ENCODE measurements at places on chromosomes 12 and 14.

DNA sequence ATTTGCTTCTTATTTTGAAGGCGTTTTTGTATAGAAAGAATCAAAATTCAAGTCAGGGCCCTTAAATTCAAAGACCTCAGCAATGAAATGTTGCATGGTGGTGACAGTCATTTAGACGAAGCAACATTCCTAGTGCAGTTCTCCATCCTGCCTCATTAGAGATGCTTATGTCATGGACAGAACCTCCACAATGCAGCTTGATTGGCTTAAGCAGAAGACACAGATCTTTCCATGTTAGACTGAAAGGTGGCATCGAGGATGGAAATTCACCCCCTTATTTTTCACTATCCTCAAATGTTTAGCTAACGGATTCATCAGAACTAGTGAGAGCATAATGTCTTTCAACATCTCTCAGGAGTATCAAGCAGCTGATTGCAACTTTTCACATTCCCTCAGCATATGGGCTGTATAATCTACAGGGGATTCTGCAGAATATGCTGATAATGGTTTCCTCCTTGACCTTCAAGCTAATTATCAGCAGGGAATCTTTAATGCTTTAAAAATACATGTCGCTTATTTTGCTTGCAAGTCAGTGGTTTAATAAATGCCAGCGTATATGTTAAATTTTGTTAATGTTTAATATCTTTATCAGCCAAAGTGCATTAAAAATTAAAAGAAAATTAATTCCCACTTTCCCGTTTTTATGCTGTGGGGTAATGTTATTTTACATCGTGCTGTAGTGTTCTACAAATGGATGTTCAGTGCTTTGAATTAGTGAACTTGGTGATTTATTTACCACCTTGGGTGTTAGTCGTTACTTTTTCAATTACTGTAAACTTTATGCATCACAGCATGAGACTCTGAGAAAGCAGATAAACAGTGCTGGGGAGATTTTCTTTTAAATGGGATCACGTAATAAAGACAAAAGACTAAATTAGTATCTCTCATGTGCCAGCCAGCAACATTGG lies 12.8 kb upstream of the NRDE2 start:
- no peak for DNase-seq

DNA sequence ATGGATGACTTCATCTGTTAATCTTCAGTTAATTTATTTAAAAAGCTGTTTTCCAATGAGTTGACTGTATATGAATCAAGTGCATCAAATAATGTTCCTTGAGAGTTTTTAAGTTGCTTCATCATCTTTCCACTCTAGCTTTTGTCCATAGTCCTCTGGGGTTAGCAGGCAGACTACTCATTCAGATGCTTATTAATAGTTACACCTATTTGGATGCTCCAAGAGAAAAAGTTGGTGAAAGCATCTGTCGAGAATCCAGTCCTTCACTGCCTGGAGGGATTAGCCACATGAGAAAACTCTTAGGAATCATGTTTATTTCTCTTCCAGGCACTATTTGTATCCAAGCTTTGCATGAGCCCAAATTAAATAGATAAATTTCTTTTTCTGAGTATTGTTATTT lies 70.2 kb downstream of the DACT1 start:
- DNase-seq = no peak

DNA sequence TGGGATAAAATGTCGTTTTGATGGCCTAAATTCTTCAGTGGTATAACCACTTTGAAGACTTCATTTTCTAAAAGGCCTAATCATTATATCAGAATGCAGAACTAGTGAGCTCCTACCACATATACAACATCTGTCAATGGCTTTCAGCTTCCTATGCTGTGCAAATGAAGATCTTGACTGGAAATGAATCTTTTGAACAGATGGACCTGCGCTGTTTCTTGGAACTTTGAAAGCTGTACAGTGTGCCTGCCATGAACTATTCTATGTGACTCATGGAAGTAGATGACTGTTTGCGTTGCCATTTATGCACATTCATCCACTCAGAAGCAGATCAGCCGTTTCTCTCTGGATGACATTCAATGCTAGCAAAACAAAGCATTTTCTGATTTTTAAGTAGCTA lies 542.2 kb upstream of the USP15 start:
- no peak for DNase-seq

DNA sequence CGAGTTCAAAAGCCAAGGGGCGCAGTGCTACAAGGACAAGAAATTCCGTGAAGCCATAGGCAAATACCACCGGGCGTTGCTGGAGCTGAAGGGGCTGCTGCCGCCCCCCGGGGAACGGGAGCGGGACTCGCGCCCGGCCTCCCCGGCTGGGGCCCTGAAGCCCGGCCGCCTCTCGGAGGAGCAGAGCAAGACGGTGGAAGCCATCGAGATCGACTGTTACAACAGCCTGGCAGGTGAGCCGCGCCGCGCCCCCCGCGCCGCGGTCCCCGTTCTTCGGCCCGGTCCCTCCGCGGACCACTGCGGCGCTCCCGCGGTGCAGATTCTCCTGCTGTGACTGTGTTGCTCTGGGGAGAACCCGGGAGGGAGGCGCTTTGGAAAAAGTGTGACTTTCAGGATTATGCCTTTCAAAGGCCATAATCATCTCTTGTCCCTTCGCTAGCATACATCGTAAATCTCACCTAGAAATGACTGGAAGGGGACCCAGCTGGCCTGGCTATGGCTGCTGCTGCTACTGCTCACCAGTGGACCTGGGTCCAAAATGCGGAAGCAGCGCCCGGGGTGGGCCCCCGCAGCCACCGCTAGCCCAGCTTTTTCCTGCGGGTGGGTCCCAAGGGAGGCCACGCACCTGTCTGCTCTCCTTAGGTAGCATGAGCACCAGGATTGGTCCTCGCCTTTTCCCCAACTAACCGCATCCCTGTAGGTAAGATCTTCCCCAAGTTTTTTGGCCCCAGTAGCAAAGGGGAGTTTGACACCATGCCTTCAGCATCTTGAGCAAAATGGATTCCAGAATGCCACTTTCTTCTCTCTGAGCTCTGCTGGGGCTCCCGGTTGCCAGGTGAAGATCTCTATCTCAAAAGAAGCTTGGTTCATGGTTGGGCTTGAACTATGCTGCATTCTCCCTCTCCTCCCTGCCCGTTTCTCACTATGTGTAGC lies 853 bp downstream of the TTC9 start:
- DNase-seq = peak; percentile 12

DNA sequence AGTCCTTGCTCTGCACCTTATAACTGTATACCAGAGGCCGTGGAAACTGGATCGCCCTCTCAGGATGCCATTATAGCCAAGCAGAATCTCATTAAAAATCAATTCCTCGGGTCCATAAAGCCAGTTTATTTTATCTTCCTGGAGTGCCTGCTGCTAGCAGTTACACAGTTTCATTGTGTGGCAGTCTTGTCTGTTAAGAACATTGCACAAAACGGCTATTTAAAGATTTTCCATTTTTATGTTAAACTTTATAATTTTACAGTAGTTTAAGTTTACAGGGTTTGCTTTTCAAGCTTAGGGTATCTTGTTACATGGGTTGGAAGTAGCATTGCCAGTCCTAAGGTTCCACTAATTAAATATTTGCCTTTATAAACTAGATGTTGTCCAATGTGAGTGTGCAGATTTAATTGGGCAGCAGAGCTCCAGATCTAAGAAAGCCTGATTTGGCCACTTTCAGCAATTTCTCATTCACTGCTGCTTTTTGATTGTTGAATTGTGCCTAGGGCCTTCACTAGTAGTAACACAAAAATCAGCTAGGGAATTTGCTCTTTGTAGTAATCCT lies 17.0 kb downstream of the TMEM30B start:
- no peak for DNase-seq

DNA sequence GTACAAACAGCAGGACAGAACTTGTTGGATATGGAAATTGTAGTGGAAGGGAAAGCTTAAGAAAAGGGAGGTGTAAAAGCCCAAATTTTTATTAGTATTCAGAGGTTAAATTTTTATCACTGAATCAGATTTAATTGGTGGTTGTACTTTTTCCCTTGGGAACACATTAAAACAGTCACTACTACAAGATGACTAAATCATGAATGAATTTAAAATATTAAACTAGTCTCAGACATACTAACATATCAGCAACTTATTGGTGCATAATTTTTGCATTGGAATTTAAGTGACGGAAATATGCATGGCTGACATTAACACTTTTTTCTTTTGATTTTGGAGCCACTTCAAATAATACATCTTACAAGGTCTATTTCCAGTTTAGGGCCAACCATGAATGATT lies 27.6 kb downstream of the SAMD4A start:
- DNase-seq = no peak

GRCh38 chr14:34776611-34777010 lies 62.2 kb upstream of the CFL2 start:
- no peak for DNase-seq

- DNase-seq = no peak
Measured at GRCh38 chr12:67042697-67043131, 226.4 kb upstream of the CAND1 start.

DNA sequence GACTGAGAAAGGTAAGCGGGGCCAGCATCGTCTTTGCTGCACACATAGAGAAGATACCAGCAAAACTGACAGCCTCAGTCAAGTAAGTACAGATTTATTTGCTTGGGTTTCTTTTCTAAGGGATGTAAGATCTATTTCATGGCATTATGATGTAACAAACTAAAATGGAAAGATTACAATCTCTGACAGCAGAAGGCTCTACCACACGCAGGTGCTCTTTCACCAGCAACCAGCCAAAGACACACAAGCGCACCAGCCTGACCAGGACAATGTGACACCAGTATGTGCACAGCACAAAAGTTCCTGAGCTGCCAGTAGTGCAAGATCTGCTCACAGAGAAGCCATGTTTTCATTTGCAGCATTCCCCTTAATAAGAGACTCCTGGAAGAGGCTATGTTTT lies 311.1 kb downstream of the MED13L start:
- no peak for DNase-seq

DNA sequence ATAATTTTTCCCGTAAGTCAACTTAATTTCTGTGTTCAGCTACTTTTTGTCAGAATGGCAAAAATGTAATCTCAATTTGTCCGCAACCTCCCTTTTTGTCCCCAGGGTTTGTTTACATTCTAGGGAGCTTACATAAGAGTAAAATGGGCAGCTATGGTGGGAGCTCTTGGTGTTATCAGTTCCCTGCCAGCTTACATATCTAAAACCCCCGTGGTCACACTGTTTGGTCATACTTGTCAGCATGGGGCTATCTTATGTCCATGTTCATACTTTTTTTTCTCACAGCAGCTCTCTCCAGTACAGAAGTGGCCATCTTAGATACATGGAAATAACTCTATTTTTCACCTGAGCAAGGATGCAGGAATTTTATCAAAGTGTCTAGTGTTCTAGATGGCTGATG lies 16.7 kb downstream of the SLCO1C1 start:
- DNase-seq = no peak

GRCh38 chr12:100128512-100128908 lies 14.2 kb downstream of the BLTP3B start:
- peak; percentile 32 for DNase-seq

GRCh38 chr12:31524791-31525495 lies 66.0 kb downstream of the DENND5B start:
- DNase-seq = no peak

DNA sequence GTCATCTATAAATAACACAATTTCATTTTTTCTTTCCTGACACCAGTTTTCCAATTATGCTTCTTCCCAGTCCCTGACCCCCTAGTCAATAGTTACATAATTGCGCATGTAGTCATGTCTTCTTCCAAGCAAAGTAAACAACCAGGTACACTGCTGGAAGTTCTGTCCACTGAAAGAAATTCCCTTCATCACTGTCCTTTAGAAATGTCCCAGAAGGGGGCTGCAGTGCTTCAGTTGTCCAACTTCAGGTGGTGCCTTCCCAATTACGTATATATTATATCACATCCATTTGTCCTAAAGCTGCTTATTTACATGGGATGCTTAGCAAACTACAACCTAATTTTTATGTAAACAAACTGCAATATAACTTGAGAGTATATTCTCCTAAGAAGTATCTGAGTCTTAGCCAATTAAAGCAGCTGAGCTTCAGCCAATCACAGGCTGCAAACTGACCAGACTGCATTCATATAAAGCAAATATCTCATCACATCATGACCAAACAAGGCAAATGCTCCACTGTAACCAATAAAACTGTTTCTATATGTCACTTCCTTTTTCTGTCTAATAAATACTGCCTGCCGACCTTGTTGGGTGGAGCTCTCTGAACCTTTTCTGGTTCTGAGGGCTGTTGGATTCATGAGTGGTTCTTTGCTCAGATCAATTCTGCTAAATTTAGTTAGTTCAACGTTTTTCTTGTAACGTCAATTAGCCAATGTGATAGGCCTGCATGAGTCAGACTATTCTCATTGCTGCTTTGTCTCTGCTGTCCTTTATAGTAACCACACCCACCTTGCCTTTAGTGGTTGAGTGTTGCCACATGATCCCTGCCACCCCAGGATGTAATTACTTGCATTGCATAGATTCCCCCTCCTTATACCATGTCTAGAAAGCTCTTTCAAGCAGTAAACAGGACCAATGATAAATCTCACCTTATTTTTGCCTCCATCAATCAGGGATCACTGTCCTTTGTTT lies 239.3 kb downstream of the ALG10B start:
- peak; percentile 33 for DNase-seq

GRCh38 chr14:50407111-50407812 lies 10.6 kb upstream of the CDKL1 start:
- no peak for DNase-seq

- DNase-seq = no peak
Measured at GRCh38 chr14:65881642-65882041, 469.1 kb downstream of the FUT8 start.

GRCh38 chr12:121413917-121414316 lies 14.0 kb downstream of the RNF34 start:
- DNase-seq = no peak

- DNase-seq = no peak
Measured at GRCh38 chr12:86261578-86261977, 5.4 kb upstream of the MGAT4C start.

GRCh38 chr12:77888611-77889010 lies 57.9 kb downstream of the NAV3 start:
- no peak for DNase-seq

- DNase-seq = no peak
Measured at GRCh38 chr14:92724516-92725340, 23.7 kb downstream of the LGMN start.

GRCh38 chr12:53743266-53744129 lies 8.3 kb downstream of the CISTR start:
- peak; percentile 57 for DNase-seq

- no peak for DNase-seq
Measured at GRCh38 chr14:31768355-31768754, 207.2 kb downstream of the NUBPL start.

GRCh38 chr14:90556012-90556477 lies 159.2 kb downstream of the CALM1 start:
- DNase-seq = peak; percentile 59

DNA sequence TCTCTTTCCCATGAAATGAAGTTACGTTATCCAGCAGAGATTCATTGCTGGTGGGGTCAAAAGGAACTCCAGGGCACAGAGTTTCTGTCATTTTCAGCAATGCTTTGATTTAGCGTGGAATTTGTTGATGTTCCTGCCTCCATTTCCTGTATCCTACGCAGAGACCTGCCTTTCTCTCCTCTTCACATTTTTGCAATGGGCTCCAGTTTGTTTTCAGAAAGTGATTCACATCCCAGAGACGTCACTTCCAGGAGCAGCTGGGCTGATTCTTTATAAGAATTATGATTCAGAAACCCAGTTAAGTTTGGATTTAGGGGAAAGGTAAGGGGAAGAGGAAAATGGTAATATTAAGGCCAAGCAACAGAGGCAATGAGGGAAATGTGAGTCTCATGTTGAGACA lies 11.6 kb downstream of the RNASE10 start:
- DNase-seq = no peak

GRCh38 chr12:40801861-40802260 lies 109.6 kb downstream of the CNTN1 start:
- no peak for DNase-seq

Data from BE2C (cell line).